Aorta (tissue), 5 donors: ENCODE measurements at places on chromosomes 2 and 18.

- DNase-seq, result no peak
These were observed 335.6 kb downstream of the PIK3C3 start for GRCh38 chr18:42290318-42291307.

- DNase-seq, result no peak
These were observed 118.4 kb downstream of the TSN start for GRCh38 chr2:121873864-121874263.

- DNase-seq, result peak; percentile 83
These were observed 494 bp downstream of the HNRNPLL start for GRCh38 chr2:38602136-38602731.

DNA sequence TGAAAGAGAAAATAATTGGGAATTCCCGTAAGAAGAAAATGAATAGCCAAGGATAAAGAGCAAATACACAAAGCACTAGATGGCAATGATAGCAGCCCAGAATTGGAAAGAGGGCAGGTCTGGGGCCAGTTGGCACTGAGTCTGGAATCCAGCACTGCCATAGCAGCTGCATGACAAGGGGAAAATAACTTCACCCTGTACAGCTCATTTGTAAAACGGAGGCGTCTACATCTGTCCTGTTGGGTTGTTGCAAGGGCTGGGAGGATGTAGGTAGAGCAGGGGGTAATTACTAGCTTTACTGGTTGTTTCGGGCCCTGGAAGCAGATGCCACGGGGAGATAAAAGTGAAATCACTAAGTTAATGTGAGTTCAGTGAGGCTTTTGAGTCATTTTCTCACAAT is 110.0 kb upstream of the RASGRP3 start:
- peak; percentile 80 for DNase-seq

DNA sequence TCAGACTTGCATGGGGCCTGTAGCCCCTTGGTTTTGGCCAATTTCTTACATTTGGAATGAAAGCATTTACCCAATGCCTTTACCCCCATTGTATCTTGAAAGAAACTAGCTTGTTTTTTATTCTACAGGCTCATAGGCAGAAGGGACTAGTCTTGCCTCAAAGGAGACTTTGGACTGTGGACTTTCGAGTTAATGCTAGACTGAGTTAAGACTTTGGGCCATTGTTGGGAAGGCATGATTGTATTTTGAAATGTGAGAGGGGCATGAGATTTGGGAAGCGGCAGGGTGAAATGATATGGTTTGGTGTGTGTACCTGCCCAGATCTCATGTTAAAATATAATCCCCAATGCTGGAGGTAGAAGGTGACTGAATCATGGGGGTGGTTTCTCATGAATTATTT is 13.4 kb upstream of the WDR75 start:
- DNase-seq, result no peak

DNA sequence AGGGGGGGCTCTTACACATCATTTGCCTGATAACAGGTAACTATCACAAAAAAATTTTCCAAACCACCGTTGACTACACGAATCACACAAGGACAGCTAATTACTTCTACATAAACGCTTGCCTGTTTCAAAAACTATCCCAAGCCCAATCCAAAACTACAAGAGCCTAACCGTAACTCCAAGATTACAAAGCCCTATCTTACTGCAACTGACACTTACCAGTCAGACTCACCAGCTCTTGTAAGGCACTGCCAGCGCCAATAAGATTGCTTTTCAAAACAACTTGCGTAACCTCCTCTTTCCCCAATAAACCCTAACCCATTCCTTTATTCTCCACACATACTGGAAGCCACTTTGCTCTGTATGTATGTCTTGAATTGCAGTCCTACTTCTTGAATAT is 148.4 kb downstream of the NBAS start:
- DNase-seq, result no peak

- no peak for DNase-seq
These were observed 43.6 kb downstream of the MALT1 start for GRCh38 chr18:58714821-58715220.
